ENCODE measurements at places on chromosomes 4 and X.
A peak's percentile ranks its signal among the peaks of the same experiment; 100 is the strongest.

- DNase-seq = no peak
These were observed 74.3 kb upstream of the NAP1L5 start for GRCh38 chr4:88771883-88772450.

DNA sequence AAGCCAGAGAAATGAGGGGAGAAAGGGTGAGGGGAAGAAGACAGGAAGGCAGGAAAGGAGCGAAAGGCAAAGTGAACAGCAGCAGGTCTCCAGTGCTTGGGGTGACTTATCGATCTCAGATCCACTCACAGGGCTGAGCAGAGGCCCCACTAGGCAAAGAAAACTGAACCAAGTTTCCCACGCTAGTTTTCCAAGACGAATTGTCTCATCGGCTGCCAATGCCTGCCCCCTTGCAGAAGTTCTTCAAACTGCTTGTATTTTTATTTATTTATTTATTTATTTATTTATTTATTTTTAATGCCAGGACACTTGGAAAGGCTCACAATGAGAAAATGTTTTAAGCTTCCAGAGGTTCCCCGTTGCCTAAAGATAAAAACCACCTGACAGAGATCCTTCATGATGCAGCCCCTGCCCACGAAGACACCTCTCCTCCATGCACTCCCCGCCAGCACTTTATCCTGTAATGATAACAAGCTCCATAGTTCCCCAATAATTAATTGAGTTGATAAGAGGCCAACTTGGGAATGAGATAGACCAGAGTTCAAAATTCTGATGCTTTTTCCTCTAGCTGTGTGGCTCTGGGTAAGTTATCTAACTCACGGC is 43.2 kb downstream of the QDPR start:
- no peak for DNase-seq

- no peak for DNase-seq
These were observed 4.6 kb upstream of the CDKL2 start for GRCh38 chr4:75634951-75635350.

DNA sequence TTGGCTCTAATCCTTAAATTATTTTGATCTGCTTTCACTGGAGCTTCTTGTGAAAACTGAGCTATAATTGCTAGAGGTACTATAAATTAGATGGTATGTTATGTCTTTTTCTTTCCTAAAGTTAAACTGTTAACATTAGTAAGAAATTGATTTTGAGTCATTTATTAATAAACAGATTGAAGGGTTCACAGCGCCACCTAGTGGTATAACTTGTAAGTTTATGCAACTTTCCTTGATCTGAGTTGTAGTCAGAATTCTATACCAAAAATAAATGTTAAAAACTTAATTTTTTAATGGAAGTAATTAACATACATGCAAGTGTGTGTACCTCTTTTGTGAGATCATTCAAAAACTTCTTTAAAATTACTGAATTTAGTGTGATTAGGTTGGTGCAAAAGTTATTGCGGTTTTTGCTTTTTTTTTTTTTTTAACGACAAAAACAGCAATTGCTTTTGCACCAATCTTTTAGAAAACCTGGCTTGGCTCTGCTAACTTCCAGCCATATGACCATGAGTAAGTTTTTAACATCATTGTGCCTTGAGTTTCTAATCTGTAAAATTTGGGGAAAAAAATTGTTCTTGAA is 151.5 kb downstream of the CENPC start:
- DNase-seq = peak; percentile 19

- DNase-seq = no peak
These were observed 19.8 kb upstream of the KLF3 start for GRCh38 chr4:38644201-38644600.

DNA sequence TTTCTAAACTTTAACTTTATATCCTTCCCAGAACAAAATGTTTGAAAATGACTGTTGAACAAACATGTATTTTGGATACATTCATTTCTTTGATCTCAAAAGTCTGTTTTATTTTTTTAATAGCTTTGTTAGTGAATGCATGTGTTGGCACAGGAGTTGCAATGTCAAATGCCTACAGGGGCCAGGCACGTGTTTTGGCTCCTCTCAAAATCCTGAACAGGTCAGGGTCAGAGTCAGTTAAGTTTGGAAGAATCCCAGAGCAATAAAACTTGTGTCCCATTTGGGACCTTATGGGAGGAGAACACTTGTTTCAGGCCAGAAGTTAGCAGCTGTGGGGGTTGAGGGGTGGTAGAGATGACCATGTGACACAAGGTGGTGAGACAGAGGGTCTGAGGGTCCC is 29.0 kb upstream of the CCDC110 start:
- DNase-seq = no peak

DNA sequence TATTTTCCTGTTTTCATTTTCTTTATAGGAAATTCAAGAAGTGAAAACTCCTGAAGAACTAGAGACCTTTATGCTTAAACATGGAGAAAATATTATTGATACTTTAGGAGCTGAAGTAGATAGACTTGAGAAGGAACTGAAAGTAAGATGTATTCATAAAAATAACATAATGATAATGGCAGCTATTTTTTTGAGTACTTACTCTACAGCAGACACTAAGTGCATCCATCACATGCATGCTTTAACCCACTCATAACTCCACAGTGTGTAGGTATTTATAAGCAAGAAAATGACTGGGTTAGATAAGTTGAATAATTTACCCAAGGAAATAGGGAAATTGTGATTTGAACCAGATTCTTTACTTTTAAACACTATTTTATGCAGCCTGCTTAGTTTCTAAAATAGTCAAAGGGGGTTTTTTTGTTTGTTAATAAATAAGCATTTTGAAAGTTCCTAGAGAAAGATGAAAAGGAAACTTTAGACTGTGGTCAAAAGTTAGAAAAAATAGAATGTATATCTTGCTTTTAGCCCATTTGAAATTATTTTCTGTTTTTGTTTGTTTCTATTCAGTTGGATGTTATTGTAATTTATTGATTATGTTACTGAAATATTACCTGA is 74.2 kb downstream of the BEND4 start:
- DNase-seq = no peak

DNA sequence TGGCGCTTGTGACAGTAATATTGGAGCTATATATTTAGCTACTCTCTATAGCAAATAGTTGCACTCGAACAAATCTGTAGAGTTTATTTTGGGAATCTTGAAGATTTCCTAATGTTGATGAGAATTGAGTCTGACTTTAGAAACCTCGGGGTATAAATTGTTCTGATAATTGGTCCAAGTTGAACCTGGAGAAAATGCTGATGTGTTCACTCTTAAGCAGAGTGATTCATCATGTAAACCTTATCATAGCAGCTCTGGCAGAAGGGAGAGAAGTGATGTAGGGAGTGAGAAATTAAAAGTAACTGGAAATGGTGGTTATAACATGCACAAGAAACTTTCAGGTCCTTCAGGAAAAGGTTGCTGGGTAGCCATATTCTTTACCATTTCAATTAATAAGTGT is 16.4 kb upstream of the SLC4A4 start:
- no peak for DNase-seq

DNA sequence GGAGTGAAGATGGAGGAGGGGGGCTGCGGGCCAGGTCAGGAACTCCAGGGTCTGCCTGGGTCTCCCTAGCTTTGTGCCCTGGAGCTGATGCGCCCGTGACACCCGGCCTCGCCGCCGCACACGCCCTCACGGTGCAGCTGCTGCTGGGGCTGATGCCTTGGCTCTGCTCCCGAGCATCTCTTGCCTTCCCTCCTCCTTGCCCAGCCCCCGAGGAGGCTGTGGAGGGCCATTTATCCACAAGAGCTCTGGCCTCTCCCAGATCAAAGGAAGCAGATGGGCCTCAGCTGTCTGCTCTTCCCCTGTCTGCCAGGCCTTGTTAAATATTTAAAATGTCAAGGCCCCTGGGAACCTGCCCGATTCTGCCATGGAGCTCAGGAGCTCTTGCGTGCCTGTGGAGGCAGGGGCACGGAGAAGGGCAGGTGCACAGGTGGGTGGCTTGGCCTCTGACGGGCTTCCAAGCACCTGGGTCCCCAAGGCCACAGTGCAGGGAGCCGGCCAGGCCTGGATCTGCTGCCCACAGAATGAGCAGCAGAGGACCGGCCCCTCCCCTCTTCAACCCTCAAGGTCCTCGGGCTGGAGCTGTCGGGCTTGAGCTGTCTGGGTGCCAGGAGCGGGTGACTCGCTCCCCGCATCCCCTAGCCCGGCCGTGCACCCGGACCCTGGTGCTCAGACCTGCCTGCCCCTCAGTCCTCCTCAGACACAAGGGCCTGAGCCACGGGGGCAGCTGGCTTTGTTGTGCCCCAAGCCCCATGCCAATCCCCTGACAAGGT is 20.3 kb downstream of the ATP2B3 start:
- DNase-seq = no peak

GRCh38 chrX:72046447-72046846 is 85.3 kb downstream of the RTL5 start:
- no peak for DNase-seq

DNA sequence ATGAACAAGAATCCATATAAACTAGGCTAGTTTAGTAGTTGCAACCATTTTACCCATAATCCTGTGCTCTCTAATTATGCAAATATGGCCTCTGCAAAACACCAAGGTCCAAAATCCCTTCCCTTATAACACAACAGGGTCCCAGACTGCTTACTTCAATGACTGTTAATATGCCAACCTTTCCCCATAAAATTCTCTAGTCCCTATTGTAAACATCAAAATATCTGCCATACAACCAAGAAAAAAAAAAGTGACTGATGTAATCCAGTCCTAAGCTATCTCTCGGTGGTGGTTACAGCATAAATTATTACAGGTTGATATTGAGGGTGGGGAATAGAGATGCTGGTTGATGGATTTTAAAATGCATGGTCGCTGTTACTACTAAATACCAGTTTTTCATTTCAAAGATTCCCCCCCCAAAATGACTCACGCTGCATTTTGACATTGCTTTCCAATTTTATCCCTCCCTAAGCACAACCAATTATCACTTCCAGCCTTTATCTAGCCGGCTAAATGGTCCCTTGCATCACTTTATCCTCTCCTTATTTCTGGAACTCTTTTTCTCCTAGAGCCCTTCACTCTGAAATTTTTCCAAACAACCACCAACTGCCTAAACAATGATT is 44.8 kb downstream of the TSPAN5 start:
- DNase-seq = no peak

DNA sequence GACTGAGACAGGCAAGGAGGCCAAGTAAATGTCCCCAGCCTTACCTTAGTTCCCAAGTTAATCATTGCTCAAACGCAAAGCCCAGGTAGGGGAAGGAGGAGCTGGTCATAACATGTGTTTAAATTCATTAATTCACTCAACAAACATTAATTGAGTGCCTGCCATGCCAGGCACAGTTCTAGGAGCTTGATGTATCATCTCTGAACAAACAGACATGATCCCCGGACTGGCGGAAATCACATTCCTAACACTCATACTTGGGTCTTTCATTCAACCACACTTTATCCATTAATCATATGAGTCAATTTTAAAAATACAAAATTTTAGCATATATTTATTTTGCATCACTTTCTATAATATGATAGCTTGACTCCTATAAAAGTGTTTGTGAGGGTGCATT is 335.3 kb upstream of the NOCT start:
- DNase-seq = no peak

DNA sequence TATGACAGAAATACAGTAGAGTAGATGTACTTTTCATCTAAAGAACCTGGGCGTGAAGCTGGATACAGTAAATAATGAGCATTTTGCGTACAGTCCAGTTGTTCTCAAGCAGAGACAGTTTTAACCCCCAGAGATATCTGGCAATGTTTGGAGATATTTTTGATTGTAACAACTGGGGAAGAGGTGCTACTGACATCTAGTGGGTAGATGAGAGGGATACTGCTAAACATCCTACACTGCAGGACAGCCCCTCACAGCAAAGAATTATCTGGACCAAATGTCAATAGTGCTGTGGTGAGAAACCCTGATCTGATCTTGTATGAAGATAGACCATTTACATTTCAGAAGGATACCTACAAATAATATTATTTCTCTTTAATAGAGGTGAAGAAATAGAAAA is 200.2 kb upstream of the FAM47A start:
- DNase-seq = no peak

GRCh38 chr4:128378668-128379067 is 91.1 kb upstream of the PGRMC2 start:
- DNase-seq = no peak

- DNase-seq = peak; percentile 36
These were observed 119.0 kb upstream of the SLC6A14 start for GRCh38 chrX:116317409-116317808.

DNA sequence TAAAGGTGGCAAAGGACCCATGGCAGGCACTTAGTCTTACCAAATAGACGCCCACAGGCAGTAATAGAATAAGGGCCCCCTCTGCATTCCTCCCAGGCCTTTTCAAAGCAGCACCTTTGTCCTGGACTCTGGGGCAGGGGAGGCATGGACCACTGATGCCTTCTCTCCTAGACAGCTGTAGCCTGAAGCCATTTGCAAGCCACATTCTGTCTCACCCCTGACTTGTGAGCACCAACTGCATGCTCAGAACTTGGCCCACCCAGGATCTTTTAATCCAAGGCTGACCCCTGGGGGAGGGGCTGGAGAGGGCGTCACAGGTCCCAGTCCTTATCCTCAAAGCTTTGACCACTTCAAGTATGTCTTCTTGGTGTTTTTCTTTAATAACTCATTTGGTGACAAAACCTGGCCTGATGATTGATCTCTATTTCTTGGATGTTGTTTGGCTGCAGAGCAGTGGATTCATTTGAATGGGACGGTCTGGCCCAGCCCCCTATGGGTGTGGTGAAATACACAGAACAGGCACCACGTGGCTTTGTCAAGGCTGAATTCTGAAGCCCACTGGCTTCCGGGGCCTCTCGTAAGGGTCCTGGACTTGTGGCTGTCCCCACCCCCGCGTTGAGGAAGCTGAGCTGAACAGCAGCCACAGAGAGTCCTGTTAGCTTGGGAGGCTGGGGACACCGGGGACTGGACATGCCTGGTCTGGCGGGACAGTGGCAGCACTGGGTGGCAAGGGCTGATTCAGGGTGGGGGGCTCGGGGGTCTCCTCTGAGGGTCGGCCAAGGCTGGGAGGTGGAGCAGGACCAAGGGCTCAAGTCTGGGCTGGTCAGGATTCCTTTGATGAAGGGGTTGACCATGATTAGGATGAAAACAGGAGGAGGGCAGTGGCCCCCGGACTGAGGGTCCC is 36.6 kb downstream of the ADRA2C start:
- no peak for DNase-seq

DNA sequence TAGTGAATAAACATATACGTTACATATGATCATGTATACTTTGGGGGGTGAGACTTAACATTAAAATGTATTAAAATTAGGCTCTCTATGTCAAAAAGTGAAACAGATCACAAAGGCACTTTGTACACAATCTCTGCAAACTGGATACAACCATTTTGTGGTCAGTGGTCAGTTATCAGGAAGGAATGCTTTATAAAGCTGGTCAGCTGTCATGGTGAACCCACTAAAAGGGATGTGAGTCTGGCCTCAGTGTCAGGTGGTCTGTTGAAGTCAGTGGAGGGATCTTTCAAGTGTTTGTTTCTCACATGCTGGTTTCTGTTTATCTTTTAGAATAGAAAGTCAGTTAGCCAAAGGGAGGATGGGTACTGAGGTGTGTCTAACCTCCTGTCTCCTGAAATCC is 875.5 kb upstream of the INTU start:
- no peak for DNase-seq

All from large intestine (tissue), 12 donors.